HuH-7 (cell line): ENCODE measurements at places on chromosomes 2 and 18.

GRCh38 chr2:11930211-11930761 lies 183.9 kb downstream of the LPIN1 start:
- DNase-seq, result no peak

DNA sequence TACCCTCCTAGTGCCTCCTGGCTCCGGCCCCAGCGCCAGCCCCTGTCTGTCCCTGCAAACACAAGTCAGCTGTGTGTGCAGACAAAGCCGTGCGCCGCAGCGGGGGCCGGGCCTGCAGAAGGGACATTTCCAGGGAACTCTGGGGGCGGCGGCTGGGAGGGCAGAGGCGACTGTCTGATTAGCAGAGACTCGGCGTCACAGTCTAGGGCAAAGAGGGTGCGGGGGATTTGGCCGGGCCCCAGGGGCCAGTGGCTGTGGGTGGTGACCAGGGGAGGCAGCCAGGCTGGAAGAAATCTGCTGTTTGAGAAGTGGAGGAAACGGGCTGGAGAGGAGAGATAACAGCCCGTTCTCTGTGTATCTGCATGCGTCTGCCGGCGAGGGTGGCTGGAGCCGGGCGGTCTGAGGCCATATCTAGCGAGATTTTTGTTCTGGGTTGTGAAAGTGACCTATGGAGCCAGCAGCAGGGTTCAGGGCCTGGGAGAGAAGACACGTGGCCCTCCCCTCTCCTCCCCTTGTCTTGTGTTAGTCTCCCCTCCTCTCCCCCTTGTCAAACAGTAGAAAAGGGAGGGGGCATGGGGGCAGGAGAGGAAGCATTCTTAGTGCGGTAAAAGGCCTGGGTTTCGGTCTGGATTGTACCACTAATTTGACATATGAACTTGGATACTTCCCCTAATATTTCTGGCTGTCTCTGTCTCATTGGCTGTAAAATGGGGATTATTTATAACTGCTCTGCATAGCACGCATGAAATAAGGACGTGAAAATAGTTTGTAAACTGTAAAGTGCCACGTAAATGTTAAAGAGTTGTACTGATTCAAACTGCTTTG lies 169.4 kb downstream of the SMAD7 start:
- DNase-seq, result peak; percentile 75

GRCh38 chr2:96817882-96818281 lies 1.8 kb downstream of the CNNM3 start:
- no peak for DNase-seq

GRCh38 chr2:232146294-232146693 lies 184.8 kb downstream of the DIS3L2 start:
- no peak for DNase-seq

DNA sequence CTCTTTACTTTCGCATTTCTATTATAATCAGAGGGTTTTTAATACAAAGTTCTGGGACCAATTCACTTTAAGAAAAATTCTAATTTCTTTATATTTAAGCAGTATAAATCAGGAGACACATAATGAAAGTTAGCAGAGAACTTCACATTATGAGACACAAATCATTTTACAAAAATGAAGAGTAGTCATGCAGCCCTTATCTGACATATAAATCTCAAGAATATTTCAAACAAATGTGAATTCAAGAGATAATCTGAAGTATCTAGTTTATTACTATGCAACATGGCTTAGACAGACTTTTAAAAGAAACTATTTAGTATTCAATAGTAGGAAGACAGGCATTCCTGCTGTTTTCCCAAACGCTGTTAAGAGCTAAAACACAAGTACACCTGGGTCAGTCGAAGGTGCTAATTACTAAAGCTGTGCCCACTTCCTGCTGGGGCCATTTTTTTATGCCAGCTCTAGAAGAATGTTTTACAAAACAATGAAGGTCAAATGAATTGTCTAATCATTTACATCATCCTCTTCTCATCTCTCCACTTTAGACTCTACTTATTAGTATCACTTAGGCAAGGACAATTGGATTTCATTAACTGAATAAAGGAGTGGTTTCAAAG lies 40.2 kb downstream of the CWC22 start:
- no peak for DNase-seq

DNA sequence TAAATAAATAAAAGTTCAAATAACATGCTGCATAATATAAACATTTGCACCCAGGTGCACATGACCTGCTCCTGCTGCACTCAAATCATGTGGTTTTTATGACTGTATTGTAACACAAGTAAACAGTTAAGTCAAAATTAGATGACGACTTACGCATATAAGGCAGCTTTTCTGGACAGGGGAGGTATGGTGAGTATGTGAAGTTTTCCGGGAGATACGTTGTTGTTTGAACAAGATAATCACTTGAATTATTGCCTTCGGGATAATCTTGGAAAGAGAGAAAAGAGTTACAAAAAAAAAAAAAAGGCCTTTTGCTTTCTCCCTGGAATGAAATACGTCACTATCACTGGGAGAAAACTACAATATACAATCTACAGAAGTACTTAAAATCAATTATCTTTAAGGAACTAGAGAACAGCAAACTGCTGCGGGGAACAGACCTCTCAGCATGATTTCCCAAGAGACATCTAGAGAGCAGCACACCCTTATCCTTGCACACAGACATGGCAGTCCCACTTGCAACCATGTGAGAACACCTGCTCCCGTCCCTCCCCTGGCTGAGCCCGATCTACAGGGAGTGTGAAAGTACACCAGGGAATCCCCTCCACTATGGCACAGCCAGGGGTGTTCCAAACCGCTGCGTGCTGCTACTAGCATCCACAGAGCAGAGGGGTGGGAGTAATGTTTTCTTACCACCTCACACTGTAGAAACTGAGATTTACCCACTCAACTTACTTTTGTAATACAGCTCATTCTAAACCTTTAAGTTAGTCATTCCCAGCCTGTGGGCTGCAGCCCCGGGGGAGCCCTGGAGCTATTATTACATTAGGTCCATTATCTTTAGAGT lies 26.3 kb downstream of the B4GALT6 start:
- DNase-seq, result no peak

- DNase-seq, result no peak
Measured at GRCh38 chr2:26572591-26572990, 68.6 kb downstream of the CIB4 start.

DNA sequence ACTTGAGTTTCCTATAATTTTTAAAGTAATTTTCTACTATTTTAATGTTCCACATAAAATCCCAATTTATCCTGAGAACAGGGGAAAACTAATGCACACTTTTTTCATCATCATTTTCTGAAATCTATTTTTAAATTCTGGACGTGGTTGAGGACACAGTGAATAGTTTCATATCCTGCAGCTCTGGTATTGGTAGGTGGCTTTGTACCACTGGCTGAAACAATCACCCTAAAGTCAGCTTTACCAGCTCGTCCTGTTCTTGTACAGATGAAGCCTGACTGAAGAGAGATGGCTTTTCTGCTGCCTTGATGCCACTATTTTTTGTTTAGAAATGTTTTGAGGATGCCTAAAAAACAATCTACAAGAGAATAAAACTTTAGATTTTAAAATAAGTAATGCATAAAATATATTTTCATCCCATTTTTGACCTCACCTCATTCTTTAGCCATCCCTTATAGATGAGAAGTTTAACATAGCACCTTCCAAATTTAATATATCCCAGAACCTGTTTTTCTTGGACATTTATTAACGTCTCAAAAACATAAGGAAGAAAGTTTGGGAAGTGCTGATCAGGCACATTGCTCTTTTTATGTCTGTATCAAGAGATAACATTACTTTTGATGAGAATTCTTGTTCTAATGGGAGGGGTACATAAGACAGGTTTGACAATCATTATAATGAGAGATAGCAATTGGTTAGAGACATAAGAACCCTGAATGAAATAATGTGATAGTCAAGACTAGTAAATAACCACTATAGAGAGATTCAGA lies 80.9 kb downstream of the GALNT1 start:
- DNase-seq, result no peak

GRCh38 chr18:79862562-79862961 lies 64.8 kb downstream of the KCNG2 start:
- no peak for DNase-seq

DNA sequence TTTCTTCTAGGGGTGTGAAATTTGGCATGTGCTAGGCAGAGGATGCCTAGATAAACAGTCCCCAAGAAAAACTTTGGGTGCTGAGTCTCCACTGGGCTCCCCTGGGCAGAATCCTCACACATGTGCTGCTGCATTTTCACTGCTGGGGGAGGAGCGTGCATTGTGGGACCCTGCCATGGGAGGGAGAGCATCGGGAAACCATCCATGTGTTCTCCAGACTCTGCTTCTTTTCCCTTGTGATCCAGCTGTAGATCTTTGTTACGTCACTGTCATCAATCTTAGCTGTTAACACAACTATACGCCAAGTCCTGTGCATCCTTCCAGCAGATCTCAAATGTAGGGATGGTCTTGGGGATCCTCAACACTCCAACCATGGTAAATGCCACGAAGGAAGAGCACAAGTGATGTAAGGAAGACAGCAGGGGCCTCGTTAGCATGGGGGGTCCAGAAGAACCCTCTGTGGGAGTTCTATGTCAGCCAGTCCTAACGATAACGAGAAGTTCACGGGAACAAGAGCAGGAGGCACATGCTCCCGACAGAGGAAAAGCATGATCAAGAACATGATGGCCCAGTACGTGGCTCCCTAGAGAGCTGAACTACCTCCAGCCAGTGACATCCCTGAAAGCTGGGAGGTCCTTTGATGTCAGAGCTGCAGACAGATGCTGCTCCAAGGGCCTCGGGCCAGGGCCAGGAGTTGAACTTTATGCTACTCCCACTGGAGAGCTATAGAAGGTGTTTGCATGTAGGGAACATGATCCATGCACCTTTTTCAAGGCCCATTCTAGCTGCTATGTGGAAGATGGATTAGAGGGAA lies 41.1 kb upstream of the NPAS2 start:
- DNase-seq, result no peak

GRCh38 chr2:64405581-64406406 lies 48.2 kb upstream of the LGALSL start:
- DNase-seq, result no peak

- no peak for DNase-seq
Measured at GRCh38 chr2:72743481-72743880, 82.4 kb downstream of the EXOC6B start.

DNA sequence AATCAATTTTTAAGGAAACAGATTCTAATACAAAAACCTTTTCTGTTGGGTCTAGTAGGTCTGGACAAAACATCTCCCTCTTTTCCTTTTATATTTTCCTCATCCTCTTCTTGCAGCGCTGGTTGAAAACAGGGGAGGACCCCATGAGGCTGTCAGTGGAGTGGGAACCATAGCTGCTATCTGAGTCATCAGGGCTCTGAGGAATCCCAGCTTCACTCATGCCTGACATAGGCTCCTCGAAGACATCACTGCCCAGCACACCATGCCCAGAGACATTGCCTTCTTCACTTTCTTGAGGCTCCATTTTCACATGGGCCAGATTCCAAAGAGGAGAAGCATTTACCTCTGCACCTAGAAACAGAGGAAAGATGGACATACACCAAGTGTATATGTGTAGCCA lies 10.0 kb downstream of the SUPT7L start:
- no peak for DNase-seq

- no peak for DNase-seq
Measured at GRCh38 chr2:165528691-165529090, 59.2 kb downstream of the CSRNP3 start.

DNA sequence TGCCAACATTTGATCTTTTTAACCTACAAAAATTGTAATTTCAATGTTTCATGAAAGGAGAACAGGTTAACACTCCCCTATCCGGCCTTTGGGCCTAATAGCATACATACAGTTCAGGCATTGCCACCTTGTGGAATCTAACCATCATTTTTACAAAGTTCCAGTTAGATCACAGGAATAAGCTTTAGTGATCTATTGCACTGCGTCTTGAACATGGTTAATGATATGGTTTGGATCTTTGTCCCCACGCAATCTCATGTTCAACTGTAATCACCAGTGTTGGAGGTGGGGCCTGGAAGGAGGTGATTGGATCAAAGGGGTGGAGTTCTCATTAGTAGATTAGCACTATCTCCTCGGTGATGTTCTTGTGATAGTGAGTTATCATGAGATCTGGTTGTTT lies 58.2 kb upstream of the NEUROD1 start:
- no peak for DNase-seq

- DNase-seq, result peak; percentile 12
Measured at GRCh38 chr2:33380001-33380609, 96.3 kb upstream of the RASGRP3 start.

- DNase-seq, result no peak
Measured at GRCh38 chr2:157468931-157469708, 25.2 kb upstream of the CYTIP start.

DNA sequence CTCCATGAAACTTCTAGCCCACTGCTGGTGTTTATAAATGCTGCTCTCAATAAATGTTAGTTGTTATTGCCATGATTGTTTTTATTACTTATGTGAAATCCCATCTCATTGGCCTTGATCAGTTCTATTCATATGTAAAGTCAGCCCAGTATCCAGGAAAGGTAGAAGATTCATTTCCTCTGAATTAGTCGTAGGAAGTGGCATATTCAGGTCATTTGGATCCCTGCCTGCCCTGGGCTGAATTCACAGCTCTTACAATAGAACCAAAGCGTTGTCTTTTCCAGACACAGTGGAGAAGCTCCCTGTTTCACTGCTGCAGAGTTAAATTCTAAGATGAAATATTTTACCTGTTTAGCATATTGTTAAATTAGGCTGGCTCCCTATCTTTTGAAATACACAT lies 70.3 kb downstream of the MAIP1 start:
- DNase-seq, result no peak

GRCh38 chr2:101064505-101064867 lies 62.4 kb downstream of the RPL31 start:
- no peak for DNase-seq

DNA sequence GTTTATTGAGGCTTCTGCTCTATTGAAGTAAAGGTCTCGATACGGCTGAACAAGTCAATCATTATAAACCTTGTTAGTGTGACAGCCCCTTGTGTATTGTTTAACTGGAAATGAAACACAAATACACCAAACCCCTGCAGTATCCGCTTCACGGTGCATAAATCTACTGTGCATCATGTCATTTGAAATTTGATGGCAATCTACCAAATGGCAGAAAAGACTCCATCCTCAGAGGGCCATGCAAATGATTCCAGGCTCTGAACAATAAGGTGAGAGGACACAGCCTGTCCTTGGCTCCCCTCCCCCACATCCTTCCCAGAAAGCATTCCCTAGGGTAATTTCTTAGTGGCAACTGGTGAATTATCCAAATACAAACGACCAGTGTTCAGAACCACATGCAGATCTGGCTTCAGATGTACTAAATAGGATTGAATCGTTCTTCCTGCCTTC lies 80.6 kb downstream of the ADCYAP1 start:
- no peak for DNase-seq

DNA sequence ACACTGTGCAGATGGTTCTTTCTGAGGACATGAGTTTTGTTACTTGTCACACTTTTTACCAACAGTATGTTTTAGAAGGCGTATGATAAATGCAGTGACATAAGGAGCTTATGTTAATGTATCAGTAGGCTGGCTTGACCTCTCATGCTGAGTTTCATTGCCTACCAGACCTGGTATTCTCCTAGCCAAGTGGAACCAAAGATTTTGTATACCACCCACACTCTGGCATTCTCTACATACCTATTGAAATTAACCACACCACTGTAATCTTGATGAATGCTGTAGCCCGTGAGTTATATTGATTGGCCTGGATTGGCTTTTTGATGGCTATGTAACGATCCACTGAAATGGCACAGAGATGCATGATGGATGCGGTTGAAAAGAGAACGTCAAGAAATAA lies 11.4 kb downstream of the HTR2B start:
- no peak for DNase-seq

- no peak for DNase-seq
Measured at GRCh38 chr2:20147351-20147750, 77.6 kb downstream of the SDC1 start.

GRCh38 chr2:175111200-175111657 lies 56.8 kb downstream of the ATF2 start:
- peak; percentile 20 for DNase-seq

GRCh38 chr2:67091681-67092080 lies 305.5 kb upstream of the ETAA1 start:
- DNase-seq, result no peak
